AG09309 (cell line): ENCODE measurements at places on chromosomes 2 and 18.

DNA sequence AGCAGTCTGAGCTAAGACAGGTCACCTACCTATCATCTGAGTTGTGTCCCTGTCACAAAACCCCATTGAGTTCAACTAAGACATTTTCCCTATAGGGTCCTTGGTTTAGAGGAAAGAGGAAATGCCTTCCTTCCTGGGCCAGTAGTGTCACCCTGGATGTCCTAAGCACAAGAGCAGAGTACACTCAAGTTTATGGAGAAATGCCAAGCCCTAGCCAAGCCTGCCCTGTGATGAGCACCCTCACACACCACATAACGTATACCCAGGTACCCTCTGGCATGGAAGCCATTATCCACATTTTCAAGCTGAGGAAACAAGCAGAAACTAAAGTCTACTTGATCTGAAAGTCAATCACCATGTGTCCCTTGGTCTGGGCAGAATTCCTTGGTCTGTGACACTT lies 37.3 kb downstream of the SUCLG1 start:
- no peak for DNase-seq

DNA sequence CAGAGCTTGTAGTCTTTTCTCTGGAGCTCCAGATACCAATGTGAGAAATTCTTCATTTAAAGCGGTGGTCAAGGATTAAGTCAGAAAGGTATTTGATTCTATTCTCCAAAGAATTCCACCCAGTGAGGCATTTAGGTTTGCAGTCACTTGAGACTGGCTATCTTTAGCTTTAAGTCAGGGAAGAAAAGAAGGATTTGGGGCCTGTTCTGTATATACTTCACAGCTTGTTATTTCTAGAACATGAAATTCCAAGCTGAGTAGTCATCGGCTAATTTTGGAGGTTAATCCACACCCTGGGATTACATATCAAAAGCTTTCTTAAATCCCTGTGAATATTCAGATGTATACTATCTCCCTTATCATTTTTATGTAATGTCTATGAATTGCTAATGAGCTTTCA lies 39.4 kb downstream of the MYOM1 start:
- no peak for DNase-seq

- no peak for DNase-seq
Observed at GRCh38 chr2:31707992-31708391, 127.3 kb upstream of the SRD5A2 start.

GRCh38 chr2:96957244-96957643 lies 29.1 kb downstream of the FAM178B start:
- DNase-seq, result no peak

DNA sequence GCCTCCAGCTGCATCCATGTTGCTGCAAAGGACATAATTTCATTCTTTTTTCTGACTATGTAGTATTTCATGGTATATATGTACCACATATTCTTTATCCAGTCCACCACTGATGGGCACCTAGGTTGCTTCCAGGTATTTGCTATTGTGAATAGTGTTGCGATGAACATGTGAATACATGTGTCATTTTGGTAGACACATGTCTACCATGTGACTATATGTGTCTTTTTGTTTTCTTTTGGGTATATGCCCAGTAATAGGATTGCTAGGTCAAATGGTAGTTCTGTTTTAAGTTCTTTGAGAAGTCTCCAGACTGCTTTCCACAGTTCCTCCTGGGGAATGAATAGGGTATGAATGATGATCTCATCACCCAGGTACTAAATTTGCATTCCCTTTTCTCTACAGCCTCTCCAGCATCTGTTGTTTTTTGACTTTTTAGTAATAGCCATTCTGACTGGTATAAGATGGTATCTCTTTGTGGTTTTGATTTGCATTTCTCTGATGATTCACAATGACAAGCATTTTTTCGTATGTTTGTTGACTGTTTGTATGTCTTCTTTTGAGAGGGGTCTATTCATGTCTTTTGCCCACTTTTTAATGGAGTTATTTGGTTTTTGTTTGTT lies 35.6 kb upstream of the FEZ2 start:
- DNase-seq, result no peak

DNA sequence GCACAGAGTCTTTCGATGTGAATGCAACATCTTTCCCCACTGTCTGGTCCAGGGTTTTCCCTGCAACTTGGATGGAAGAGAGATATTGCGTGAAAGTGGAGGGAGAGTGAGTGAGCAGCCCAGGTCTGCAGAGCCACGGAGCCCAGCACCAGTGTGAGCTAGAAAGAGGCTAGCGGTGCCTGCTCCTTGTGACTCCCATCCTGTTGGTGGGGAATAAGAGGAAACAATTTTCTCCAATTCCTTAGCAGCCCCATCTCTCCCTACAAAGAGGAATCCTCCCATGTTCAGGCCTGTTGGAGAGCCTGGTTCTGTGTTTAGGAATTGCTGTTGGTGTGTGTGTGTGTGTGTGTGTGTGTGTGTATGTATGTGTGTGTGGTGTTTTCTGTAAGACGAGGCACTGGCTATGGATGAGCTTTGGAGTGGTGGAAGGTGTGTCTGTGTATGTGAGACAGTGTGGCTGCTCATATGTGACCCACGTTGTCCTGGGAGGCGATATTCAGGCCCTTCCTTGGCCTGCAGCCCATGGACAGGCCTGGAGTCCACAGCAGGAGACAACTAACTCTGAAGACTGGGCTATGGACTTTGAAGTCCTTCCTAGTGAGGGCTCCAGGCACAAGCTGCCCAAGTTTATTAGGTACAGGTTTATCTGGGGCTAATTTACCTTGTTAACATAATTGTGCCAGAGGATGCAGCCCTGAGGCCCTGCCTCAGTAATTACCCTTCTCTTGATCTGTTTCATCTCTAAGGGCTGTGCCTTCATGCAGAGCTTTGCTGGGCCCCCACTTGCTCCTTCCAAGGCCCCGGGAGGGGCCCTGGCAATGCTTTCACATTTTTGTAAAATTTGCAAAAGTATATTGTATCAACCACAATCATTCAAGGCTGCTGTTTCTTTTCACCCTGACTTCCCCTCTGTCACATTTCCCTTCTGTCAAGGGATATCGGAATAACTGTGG lies 88.6 kb upstream of the HAAO start:
- no peak for DNase-seq

- DNase-seq, result no peak
Observed at GRCh38 chr2:180647221-180647620, 333.2 kb upstream of the UBE2E3 start.

DNA sequence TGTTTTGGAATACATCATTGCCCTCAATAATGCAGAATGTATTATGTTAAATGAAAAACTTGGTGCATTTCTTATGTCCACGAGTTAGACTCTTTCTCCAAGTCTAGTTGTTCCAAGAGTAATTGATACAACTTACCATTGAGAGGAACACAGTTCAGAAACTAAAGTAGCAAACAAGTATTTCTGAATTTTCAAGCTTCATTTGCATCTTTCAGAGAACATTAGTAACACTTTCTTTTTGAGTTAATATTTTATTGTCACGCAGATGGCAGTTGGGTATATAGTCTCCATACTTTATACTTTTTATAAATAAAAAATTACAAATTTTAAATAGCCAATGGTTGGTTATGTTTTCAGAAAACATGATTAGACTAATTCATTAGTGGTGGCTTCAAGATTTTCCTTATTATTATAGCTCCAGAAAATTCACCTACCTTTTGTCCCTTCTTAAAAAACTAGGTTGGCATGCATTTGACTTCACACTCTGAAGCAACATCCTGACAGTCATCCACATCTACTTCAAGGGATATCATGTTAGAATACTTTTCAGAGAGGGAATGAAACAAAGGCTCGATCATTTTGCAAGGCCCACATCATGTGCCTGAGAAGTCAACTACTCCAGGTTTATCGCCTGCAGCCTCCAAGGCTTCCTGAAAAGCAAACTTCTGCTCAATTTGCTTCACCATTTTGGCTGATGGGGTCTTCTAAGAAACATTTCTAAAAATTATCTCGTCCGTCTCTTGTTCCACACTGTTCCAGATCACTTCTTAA lies 29.9 kb downstream of the LYPD6B start:
- no peak for DNase-seq

DNA sequence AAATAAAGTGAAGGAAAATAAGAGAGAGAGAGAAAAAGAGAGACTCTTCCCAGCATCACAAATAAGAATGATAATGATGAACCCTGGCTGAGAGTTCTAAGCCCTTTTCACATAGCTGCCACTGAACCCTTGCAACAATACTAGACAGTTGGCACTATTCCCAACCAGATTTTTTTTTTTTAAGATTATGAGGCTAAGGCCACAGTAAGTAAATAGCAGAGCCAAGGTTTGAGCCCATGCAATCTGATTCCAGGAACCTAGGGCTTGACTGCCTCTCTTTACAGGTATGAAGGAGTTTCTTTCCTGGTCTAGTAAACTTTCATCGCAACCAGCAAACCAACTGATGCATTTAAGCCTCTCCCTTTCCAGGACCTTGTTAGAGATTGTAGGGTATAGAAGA lies 424.6 kb downstream of the NCKAP5 start:
- no peak for DNase-seq

DNA sequence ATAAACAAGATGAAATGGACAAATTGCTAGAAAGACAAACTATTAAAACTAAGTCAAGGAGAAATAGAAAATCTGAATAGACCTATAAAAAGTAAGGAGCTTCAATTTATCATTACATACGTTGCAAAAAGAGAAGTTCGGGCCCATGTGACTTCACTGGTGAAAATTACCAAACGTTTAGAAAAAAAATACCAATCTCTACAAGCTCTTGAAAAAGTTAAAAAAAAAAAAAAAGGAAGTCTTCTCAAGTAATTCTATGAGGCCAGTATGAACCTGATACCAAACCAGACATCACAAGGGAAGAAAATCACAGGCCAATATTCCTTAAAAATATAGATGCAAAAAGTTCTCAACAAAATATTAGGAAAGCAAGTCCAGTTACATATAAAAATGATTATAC lies 20.2 kb upstream of the ACVR2A start:
- no peak for DNase-seq

DNA sequence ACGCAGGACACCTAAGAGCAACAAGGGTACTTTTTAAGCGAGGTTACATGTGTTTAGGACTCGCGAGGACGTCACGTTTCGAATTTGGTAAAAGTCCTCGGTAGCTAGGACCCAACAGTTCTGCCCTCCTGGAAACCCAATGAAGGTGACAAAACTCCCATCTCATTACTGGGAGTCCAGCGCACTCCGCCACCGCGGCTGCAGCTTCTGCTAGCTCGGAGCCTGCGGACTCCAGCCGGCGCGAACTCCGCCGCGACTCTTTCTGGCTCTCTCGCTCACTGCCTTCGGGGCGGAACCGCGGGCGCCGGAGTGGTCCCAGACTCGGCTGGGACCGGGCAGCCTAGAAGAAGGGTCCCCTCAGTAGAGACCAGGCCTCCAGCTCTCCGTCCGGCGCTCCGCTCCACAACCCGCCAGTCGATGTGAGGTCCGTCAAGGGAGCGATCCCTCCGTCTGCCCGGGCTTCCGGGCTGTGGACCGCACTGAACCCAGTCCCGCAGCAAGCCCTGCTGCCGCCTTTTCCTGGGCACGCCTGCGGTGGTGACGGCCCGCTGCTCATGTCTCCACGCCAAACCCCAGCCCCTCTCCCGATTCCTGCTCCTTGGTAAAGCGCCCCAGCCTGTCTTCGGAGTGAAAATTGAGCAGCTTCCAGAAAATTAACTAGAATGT lies 3.0 kb upstream of the OSR1 start:
- no peak for DNase-seq

DNA sequence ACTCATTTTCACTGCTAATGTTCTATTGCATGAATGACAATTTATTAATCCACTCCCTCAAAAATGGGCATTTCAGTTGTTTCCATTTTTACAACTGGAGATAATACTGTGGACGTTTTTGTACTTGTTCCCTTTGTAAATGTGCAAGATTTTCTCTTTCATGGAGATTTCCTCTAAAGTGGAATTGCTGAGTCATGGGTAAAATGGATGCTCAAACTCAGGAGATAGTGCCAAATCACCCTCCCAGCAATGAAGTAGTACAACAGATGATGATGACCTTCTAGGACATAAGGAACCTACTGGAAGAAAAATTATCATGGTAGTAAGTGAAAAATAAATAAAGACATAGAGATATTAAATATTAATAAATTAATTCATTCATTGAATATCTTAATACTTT lies 460.8 kb upstream of the CHST9 start:
- DNase-seq, result no peak

GRCh38 chr2:238821391-238821790 lies 26.5 kb upstream of the TWIST2 start:
- no peak for DNase-seq

DNA sequence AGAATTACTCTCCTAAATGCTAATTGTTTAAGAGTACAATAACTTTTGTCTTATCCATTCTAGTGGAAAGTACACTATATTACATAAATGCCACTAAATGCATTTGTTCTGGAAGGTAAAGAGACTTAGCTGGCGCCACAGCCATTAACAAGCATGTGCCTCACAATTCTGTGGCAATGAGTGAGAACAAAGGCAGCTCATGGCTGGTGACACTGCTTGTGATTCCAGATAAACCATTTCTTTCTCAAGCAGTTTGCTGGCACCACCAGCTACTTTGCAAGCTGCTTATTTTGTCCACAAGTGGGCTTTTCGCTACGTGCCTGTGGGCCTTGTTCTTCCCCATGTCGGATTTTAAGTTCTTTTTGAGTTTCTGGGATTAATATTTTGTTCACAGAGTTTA lies 147.6 kb upstream of the SMAD7 start:
- no peak for DNase-seq

GRCh38 chr2:101983486-101983885 lies 8.3 kb upstream of the IL1R2 start:
- DNase-seq, result no peak

- no peak for DNase-seq
Observed at GRCh38 chr2:238525990-238526389, 99.3 kb downstream of the ASB1 start.

DNA sequence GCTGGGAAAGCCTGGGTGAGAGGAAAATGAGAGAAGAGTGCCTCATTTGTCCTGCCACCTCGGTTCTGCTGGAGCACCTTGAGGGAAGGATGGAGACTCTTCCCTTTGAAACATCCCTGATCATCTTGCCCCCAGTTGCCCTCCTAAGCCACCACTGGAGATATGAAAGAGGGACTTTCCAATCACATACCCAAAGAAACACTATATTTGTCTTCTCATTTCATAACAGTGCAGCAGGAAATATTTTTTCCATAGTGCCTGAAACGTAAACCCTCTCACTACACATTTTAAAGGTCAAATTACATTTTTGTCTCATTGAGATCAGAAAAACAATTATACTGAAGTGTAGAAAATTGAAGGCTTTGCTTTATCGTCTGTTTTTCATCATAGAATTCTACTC lies 63.3 kb downstream of the KCTD18 start:
- DNase-seq, result no peak

DNA sequence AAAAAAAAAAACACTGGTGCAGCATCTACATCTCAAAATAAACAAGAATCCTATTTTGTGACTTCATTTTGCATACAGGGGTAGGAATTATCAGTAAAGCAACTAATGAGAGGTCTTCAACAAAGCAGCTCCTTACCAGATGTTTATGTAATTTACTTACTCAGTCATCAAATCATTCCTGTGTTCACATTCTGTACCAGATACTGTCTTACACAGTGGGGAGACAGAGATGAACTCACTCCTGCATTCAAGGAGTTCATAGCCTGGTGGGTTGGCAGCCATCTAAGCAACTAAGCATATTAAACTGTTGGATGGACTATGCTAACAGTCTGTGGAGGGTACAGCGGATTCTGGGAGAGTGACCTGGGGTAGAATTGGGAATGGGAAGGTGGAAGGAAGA lies 169.0 kb downstream of the OSR1 start:
- no peak for DNase-seq

GRCh38 chr2:158723921-158724802 lies 71.0 kb upstream of the DAPL1 start:
- no peak for DNase-seq
